ENCODE measurements at places on chromosomes 12 and 14. TPM values are rescaled to one million over a fixed set of nuclear protein-coding genes. Genes with fewer than 3 reads are reported as not detected.

Gene MNAT1
- total RNA-seq = 49.2 TPM

DNA sequence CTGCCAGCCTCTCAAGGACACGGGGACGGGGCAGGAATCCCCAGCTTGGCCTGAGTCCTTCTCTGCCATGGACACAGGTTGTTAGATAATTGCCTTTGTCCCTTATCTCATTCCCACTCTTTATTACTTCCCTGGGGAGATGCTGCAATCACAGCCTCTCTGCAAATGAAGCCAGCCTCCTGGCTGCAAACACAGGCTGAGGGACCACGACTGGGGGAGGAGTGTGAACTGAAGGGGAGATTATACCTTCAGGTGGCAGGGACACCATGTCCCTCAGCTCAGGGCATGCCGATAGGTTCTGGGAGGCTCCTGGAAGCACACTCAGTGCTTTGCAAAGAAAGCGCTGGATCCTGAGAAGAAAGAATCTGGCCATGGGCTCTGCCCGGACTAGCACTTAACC is 16.1 kb upstream of the CHGA start:
- no peak for DNase-seq

DNA sequence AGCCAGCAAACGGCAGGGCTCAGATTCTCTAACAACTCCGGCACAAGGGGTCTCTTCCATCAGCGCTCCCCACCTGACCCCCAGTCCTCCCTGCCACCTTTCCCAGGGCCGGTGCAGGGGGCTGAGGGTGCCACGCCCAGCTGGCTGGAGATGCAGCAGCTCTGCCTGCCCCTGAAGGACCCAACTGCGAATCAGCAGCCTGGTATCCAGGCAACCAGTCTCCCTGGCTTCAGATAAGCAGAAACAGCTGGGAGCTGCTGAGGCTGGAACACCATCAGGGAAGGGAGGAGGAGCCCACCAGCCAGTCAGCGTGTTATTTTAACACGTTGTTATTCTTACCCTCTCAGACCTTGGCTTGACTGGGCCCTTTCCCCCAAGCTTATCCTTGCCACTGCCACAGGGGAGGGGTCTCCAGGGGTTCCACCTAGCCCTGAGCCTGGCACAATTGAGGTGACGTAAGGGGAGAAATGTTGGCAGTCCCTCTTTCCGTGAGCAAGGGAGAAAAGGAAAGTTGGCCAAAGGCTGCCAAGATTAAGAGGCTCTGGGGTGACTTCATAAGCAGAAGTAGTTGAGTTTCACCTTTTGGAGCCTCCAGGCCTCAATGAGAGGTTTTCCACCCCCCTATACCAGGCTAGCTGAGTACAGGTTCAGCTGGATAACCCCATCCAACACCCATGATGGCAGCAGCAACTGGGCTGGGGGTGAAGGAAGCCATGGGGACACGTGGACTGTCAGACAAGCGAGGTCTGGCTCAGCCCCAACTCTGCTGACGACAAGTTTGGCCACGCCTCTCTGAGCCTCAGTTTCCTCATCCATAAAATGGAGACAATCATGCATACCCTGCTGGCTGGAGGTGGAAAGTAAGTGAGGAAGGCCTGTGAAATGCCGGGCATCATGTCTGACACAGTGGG is 91.1 kb downstream of the IRF2BPL start:
- DNase-seq = no peak

Gene SERPINA4
- total RNA-seq = not detected

GRCh38 chr12:13229504-13229903 is 33.0 kb downstream of the EMP1 start:
- DNase-seq = no peak

Gene NPFF
- 3.0 TPM for total RNA-seq

Gene MYH7
- total RNA-seq = not detected

DNA sequence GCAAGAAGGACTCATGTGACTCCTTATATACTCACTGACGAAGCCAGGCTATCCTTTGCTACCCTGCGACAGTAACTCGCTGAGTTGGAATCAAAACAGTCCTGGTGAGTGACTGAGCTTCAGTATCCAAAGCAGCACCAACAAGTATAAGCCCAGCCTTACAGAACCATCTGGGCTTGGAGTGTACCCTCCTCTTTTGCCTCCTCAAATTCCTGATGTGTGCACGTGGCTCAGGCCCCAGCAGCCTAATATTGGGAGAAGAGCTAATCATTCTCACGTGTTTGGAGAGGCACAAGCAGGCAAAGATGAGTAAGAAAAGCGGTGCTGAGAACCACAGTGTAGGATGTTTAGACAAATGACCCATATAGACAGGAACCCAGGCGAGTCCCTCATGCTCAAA is 34.4 kb downstream of the PPTC7 start:
- no peak for DNase-seq

DNA sequence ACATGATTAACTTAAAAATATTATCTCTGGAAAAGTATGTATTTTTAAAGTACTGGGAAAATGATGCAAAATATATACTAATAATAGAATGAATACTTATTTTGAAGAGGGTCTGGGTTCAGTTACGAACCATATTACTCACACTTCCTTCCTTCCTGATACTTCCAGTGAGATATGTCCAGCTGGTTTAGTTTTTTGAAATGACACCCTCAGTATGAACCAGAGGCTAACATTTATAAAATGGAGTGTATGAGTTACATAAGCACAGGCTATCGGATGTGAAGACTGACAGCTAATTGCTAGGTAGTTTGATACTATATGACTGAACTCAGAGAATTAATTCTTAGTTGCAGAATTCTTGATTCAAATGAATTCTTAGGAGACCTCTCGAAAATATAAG is 122.9 kb downstream of the OTOGL start:
- DNase-seq = no peak

DNA sequence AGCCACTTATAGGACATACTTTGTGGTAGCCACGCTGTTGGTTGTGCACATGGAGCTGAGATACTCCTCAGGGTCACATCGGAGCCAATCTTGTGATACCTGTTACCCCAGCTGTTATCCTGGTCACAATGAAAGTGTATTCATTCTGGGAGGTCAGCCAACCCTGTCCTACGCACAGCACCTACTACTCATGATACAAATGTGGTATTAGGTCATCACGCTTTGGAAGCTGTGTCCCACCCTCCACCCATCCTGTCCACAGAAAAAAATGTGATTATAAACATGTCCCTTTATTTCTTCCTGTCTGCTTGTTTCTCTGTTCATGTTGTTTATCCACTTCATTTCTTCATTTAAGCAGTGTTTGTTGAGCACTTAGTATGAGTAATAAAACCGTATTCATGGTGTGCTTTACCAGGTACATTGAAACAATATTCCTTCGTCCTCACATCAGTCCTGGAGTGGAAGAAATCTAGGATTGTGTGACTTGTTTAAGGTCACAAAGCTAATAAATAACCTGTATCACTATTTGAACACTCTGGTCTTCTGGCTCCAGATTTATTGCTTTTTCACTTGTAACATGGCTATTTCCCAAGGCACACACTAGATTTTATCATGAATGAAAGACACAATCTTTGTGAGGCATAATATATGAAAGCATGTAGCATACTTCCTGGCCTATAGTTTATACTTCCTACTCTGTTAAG is 73.1 kb downstream of the DERA start:
- no peak for DNase-seq
